ENCODE measurements at places on chromosomes 11 and 22.

GRCh38 chr11:128246364-128246801 is 341.0 kb downstream of the ETS1 start:
- no peak for DNase-seq

- DNase-seq, result no peak
These were observed 19.9 kb downstream of the RCN1 start for GRCh38 chr11:32110795-32111194.

- DNase-seq, result no peak
These were observed 705 bp downstream of the BBOX1 start for GRCh38 chr11:27041141-27041899.

- DNase-seq, result no peak
These were observed 37.7 kb upstream of the RFPL3 start for GRCh38 chr22:32319861-32320406.

GRCh38 chr11:91156041-91156440 is 933.2 kb upstream of the CHORDC1 start:
- DNase-seq, result no peak

GRCh38 chr11:75966537-75967287 is 151.7 kb downstream of the UVRAG start:
- DNase-seq, result no peak

- peak; percentile 37 for DNase-seq
These were observed 15.3 kb upstream of the IL17REL start for GRCh38 chr22:50027639-50028537.

- DNase-seq, result no peak
These were observed 2.0 kb upstream of the OR2AG1 start for GRCh38 chr11:6780829-6781228.

DNA sequence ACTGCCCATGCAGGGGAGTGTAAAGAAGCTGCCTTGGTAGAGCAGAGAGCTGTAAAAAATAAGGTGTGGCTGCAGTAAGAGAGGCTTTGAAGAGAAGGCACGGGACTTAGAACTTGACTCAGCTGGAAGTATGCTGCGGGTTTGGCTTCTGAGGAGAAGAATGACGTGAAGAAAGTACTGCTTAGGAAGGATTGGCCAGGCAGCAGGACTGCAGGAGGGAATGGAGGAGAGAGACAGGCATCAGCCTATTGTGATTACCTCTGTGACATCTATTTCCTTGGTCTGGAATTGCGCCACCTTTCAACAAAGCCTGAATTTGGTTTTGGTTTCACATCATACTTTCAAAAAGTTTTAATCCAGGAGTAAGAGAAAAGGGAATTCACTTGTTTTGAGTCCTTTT is 22.5 kb downstream of the PRRG4 start:
- no peak for DNase-seq

- no peak for DNase-seq
These were observed 1.3 kb upstream of the NDUFV1 start for GRCh38 chr11:67605231-67606011.

GRCh38 chr11:122764371-122765090 is 73.8 kb upstream of the CRTAM start:
- DNase-seq, result no peak

- no peak for DNase-seq
These were observed 96.1 kb downstream of the FDX1 start for GRCh38 chr11:110525883-110526282.

- no peak for DNase-seq
These were observed 14.4 kb upstream of the SPTBN2 start for GRCh38 chr11:66743271-66743968.

GRCh38 chr11:64833509-64833908 is 10.9 kb downstream of the CDC42BPG start:
- no peak for DNase-seq

DNA sequence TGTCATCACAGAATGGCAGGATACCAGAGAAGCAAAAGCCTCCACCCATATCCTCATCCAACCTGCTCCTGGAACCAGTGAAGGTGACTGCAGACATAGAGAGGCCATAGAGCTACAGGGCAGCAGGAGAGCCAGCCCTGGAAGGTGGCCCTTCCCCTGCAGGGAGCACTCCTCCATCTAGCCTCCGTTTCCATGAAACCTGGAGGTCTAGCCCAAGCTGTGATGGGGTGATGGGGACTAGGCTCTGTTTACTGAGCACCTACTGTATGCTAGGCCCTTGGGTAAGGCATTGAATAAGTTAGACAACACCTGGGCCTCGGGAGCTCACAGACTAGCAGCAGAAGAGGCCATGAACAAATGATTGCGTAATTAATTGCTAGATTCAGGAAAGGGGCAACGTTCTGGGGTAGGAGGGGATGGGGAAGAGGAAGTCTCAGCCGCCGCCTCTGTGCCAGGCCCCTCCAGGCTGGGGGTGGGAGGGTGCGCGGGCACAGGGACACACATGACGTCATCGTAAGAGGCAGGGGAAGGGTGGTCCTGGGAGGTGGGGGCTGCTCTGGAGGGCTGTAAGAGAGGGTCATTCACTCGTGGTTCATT is 784 bp upstream of the SYNGR1 start:
- no peak for DNase-seq

DNA sequence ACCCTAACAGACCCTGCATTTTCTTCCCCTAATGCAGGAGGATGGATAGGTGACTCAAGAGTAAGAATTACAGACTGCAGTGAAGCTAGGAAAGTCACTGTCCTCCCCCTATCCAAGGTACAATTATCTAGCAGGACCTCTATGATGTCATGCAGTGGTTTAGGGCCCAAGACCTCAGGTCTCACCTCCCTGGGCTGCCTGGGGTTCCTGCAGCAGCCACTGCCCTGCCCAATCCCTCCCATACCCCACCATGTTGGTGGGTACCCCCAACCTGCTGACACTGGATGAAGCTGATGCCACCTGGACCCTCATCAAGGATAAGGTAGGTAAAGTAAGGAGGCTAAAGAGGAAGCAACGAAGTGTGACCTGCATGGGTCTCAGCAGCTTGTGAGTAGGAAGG is at the start of gene C11orf42:
Gene C11orf42 (plus strand): TSS at position 192 of the 400 bp plus-strand sequence. CDS start 59 bp downstream, at position 251.
- DNase-seq, result no peak

- no peak for DNase-seq
These were observed 13.8 kb downstream of the CABP7 start for GRCh38 chr22:29733362-29734201.

DNA sequence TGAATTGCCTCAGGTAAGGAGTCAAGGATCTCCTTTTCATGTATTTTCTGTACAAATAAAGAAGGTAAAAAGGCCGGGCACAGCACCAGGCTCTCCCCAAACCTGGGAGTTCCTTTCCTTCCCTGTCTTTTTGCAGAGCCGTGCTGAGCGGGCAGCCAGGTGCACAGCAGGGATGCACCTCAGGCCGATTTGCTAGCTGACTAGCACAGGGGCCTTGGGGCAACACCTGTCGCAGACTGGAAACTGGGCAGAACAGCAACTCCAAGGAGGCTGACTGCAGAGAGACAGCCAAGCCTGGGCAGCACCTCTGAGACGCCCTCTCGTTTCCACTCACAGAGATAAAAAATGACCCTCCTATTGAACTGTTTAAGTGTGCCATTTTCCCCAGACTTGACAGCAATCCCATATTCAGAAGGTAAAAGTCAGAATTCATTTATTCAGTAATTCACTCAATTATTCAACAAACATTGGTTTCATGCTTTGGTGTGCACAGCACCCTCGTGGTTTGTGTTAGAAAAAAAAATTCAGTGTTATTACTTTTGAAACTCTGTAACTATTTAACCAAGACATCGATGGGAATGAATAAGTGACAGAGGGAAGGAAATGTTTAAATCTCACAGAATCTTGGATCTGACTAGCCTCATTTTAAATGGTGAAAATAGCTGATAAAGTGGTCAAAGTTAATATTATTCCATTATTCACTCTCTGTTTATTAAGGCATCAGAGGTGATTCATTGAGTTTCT is 120.9 kb downstream of the GALNT18 start:
- no peak for DNase-seq

DNA sequence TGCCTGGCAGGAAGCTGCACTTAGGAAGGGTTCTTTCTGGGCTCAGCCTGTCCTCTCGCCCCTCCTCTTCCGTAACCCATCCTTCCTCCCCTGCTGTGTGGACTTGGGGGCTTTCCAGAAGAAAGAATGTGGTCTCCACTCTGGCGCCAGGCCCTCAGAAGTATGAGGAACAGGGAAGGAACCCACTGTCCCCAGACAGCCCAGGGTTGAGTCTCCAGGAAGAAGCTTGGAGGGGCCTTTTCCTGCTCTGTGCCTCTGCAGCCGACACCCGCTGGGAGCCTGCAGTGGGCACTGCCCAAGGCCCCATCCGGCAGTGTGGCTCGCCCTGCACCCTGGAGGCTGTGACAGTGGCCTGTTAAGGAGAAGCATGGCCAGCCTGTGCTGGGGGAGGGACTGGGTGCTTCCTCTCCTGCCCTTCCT is 112.6 kb downstream of the ST3GAL4 start:
- peak; percentile 8 for DNase-seq

GRCh38 chr11:85407648-85408047 is 219.5 kb downstream of the DLG2 start:
- no peak for DNase-seq

GRCh38 chr22:36470162-36470993 is 11.1 kb downstream of the TXN2 start:
- peak; percentile 90 for DNase-seq

- DNase-seq, result no peak
These were observed 217.3 kb upstream of the ARHGAP42 start for GRCh38 chr11:100469835-100470234.

GRCh38 chr22:20080445-20080775 is 369 bp downstream of the DGCR8 start:
- DNase-seq, result peak; percentile 71

- DNase-seq, result peak; percentile 37
These were observed 10.4 kb downstream of the SPATA19 start for GRCh38 chr11:133834682-133835592.

DNA sequence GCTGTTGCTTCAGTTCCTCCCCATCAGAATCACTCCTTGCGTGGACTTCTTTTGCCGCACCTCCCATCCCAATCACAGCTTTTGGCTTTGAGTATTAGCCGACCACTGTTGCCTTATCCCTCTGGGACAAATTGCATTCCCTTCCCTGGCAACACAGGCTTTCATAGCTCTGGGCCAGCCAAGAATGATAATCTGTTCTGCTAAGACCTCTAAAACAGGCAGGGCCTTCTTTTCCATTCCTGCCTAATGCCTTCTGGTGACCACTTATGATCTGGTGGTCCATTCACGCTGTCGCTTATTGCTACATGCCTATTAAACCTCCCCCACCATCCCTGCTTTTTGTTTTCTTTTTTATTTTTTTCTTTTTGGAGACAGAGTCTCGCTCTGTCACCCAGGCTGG is 9.6 kb downstream of the SEC14L2 start:
- DNase-seq, result no peak

GRCh38 chr11:29260939-29261705 is 755.7 kb downstream of the KCNA4 start:
- no peak for DNase-seq

DNA sequence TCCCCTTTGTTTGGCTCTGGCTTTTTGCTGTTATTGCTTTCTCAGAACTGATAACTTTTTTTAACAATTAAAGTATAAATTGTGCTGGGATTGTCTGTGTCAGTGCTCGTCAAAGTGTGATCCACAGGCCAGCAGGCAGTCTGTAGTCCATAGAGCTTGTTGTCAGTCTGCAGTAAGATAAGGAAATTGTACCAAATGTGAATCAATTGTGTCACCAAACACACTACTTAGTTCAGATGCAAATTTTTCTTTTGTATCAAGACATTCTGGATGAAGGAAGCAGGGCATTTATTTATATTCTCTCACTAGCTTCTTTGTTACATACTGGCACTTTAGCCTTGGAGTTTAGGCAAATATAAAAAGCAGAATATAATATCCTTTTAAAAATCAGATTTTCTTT is 121.0 kb downstream of the WNT11 start:
- DNase-seq, result no peak

- DNase-seq, result no peak
These were observed 117.6 kb downstream of the C11orf58 start for GRCh38 chr11:16856022-16856471.

- no peak for DNase-seq
These were observed 1261.4 kb upstream of the TENM4 start for GRCh38 chr11:80702264-80702663.

DNA sequence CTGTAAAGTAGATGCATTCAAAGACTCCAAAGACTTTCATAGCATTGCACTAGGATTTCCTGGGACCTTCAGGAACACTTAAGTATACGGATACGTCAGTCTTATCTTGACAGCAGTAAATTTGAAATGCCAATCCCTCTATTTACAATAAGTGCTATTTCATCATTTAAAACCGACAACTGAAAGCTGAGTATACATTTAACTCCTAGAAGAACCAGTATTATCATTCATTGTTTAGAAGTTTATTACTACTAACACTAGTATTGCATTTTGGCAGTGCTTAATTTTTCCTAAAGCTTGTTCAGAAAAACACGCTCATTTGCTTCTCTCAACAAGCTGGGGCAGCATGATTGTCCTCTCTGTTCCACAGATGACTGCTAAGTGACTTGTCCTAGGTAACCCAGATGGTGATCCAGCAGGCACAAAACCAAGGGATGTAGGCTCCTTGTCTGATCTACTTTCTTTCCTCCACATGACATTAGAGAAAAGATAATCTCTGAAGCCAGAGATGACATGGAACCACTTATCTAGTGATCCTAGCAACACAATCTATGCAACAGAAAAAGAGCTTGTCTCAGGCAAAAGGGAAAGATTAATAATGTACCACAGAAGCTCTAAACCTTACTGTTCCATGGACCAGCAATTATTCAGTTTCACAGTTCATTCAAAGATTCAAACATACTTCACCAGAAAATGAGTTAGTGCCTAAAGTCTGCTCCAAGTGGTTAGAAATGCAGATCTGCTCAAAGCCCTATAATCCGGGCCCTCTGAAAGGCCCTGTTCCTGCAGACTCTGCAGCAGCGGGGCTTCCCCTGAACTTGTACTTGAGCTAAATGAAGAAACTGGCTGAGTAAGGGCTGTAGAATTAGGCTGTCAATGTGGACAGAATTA is 5.2 kb downstream of the MAML2 start:
- peak; percentile 43 for DNase-seq

DNA sequence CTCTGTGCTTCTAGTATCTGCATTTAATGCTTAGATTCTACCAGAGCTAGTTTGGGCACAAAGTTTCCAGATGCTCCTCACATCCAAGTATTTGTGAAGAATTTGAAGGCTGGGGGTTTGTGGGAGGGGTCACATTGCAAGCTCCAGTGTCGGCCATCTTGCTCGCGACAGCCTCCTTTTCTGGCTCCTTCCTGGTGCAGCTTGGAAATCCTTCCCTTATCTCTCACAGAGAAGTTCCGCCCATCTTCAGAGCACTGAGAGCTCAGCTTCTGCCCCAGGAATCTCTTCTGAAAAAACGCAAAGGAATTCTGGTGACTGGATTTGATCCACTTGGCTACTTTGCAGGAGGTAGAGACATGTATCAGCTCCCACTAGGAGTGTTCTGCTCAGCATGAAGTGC is 497.5 kb downstream of the TBC1D22A start:
- DNase-seq, result no peak

GRCh38 chr11:66287211-66287888 is 1.6 kb downstream of the YIF1A start:
- DNase-seq, result no peak

GRCh38 chr11:122820158-122820557 is 18.1 kb upstream of the CRTAM start:
- DNase-seq, result no peak

GRCh38 chr11:7964873-7965272 is 374 bp downstream of the NLRP10 start:
- DNase-seq, result no peak
